NCI-H226 (cell line): ENCODE measurements at places on chromosomes 13 and 19.
A peak's percentile ranks its signal among the peaks of the same experiment; 100 is the strongest.

GRCh38 chr13:112657850-112658445 lies 31.9 kb upstream of the ATP11A start:
- no peak for DNase-seq

GRCh38 chr19:47331931-47332547 lies at the start of gene C5AR2:
TSS of gene C5AR2 (plus strand) at chr19:47332175. CDS start at chr19:47340800, 8,625 bp downstream.
- DNase-seq = no peak

DNA sequence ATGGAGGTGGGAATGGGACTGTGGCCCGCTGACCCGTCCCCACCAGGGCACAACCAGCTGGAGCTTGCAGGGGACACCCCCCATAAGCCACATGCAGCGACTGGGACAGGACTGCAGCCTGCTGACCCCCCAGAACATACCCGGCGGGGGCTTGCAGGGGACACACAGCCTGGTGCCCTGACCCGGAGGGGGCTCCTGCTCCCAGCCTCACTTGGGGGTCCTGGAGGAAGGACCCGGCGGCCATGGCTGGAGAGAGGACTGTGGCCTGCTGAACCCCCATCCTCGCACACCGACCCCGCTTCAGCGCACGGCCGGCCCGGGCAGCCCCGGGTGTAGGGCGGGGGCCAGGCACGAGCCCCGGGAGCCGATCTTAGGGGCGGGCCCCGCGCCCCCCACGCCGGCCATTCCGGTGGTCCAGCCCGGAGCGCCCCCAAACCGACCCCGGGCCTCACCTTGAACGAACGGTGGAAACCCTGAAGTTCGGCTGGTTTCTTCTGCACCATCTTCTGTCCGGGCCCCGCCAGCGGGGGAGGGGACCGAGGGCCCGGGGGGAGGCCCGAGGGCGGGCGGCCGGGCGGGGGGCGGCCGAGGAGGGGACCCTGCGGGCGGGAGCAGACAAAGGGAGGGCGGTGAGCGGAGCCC lies 574 bp downstream of the MKNK2 start:
- DNase-seq = no peak

DNA sequence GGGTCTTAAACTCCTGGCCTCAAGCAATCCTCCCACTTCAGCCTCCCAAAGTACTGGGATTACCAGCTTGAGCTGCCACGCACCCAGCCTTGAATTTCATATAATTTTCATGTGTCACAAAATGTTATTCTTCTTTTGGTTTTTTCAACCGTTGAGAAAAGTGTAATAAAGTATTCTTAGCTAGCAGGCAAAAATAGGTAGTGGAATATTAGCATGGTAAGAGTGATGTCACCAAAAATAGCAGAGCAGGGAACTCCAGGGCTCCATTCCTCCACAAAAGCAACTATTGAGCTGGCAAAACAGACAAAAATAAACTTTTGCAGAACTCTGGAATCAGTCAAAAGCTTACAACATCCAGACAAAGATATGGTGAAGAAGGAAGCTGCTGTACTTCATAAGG lies 43.9 kb downstream of the FBN3 start:
- no peak for DNase-seq

GRCh38 chr13:40671956-40672764 lies 5.7 kb upstream of the FOXO1 start:
- DNase-seq = peak; percentile 77

DNA sequence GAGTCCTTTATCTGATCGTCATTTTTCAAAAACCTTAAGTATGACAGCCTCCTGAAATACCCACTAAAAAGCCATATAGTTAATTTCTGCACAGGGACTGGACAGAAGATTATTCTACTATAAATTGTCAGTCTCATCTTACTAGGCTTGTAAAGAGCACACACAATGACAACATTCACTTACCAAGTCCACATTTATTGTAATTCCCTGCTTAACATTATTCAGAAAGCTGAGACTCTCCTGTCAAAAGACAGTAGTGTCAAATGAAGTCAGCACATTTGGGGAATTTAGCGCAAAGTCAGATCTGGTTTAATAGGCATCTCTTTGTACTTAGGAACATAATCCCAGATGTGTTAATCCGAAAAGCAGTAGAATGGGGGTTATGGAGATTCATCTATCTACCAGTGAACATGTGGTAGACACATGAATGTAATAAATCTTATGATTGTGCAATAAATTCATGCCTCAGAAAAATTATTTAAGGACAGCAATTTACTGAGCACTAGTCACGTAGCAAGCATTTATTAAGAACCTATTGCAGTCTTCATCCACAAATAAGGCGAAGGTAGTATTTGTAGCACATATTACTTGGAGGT lies 224.6 kb upstream of the GPC6 start:
- no peak for DNase-seq

DNA sequence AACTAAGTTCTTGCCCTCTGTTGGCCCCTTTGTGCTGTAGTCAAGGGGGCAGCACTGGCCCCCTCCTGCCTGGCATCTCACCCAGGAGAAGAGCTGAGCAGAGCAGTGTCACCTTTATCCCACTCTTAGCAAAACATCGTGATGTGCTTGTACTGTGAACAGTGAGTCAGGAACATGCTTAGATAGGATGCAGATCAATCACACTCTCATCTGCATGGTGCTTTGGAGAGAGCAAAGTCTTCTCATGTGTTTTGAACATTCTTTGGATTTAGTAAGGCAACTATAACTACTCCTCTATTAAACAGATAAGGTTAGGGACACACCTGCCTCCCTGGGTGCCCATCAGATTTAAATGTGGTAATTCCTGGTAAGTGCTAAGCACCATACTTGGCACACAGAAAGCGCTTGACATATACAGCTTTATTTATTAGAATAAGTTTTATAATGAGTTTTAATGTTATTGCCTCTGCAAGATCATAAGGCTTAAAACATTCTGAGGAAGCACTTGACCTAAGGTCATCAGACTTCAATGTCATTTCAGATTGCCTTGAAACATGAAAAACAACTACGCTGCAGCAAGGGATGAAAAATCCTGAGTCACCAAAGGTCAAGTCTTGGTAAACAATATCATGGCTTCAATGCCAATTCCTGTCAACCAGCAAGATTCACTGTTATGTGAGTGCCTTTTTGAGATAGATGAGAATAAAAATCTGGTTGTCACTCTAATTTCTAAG lies 82.4 kb upstream of the IRS2 start:
- no peak for DNase-seq

GRCh38 chr13:112833551-112834257 lies 135.3 kb upstream of the MCF2L start:
- no peak for DNase-seq

DNA sequence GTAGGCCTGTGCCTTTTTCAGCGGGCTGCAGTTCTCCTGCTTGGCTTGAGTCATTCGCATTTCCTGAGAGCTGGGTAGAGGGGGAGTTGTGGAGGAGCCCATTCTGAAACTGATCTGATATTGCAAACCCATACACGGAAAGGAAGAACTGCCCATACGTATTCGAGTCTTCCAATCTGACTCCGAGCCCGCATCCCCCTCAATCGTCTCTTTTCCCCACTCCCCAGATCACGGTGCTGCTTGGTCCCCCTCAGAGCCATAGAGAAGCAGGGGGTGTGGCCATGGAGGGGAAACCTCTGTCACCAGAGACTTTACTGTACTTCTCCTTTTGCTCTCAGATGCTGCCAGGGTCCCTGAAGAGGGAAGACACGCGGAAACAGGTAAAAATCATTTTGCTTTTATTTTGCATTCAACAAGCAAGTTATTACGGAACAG lies at the start of gene CD22:
TSS of gene CD22 (plus strand) at position 337 of the 435 bp plus-strand sequence. CDS start 2,854 bp downstream, outside the sequence.
- no peak for DNase-seq

DNA sequence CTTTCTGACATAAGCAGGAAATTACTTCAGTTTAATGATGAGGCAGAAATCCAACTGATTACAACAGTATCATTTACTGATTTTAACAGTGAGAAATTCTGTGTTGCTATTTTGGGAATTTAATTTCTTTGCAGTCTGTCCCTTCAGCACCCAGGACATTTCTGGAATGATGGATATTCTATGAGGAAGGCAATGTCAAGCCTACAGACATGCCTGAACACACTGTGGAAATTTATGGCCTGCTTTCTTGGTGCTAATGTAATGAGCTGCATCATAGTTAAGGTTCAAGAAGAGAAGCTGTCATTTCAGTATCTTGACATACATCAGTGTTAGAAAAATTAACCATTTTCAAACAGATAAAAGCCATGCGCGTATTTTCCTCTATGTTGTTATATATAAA lies 87.7 kb downstream of the SLITRK1 start:
- DNase-seq = no peak

DNA sequence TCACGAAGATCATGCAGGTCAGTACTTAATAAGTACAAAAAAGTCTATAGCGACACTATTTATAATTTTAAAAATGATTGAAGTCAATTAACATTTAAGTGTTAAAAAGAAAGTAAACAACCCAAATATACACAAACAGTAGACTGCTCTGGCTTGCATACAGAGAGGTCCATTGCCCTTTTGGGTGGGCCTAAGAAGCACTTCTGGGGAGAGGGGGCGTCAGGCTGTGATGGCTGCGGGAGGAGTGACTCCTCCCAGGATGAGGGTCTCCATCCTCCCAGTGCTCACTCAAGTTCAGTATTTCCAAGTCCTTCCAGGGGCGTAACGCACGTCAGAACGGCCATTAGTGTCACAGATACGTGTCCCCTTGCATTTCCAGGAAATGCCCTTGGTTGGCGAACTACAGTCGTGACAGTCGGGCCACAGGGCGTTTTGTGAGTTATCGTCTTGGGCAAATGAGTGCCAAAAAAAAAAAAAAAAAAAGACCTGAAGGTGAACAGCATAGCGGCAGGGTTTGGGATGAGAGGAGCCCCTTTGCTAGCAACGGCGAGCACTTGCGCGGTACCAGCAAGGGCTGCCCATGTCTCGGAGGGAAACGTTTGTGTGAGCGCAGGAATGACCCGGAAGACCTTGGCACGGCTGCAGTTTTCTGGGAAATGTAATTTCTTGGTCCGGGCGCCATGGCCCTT lies at the start of gene SCGB2B2:
TSS of gene SCGB2B2 (minus strand) at position 463 of the 689 bp plus-strand sequence. CDS start 82,596 bp downstream, outside the sequence.
- DNase-seq = peak; percentile 67

GRCh38 chr13:97068151-97068550 lies 73.9 kb upstream of the OXGR1 start:
- DNase-seq = no peak

DNA sequence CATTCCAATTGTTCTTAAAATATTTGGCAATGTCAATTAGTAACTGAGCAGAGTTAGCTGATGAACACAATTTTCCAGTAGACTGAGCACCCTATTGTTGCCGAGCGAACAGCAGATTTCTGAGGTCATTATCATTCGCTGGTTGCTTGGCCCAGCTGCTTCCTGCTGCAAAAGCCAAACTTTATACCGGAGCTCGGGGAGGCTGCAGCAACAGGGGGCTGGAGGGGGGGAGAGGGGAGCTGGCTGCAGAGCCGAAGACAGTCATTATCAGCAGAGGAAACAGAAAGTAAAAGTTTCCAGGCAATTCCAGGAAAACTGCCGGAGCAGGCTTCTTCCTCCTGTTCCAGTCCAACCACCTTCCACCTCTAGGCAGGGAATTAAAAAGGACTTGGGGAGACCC lies 77.9 kb downstream of the ZNF536 start:
- no peak for DNase-seq

GRCh38 chr13:99985241-99985874 lies 3.8 kb downstream of the ZIC2 start:
- DNase-seq = no peak

GRCh38 chr13:37700887-37701286 lies 102.3 kb upstream of the POSTN start:
- no peak for DNase-seq

- DNase-seq = no peak
These were observed 23.3 kb downstream of the SERP2 start for GRCh38 chr13:44396701-44397580.

- no peak for DNase-seq
These were observed 15.0 kb upstream of the IGSF23 start for GRCh38 chr19:44598355-44598754.

GRCh38 chr19:12867120-12868099 lies 13.8 kb downstream of the DNASE2 start:
- peak; percentile 66 for DNase-seq

GRCh38 chr19:16436780-16437332 lies 34.9 kb downstream of the EPS15L1 start:
- DNase-seq = no peak

- peak; percentile 18 for DNase-seq
These were observed 37.6 kb upstream of the C1QTNF9 start for GRCh38 chr13:24271601-24272451.
